Activated effector memory CD4-positive, alpha-beta T cell treated with Interleukin-2 at 50 U/mL for 16 hours (primary cell): ENCODE measurements at places on chromosomes 16 and 17.
A peak's percentile ranks its signal among the peaks of the same experiment; 100 is the strongest.

GRCh38 chr16:2016407-2016922 lies 3.1 kb upstream of the NPW start:
- no peak for DNase-seq

GRCh38 chr16:967546-968295 lies 3.1 kb downstream of the LMF1 start:
- DNase-seq, result no peak

DNA sequence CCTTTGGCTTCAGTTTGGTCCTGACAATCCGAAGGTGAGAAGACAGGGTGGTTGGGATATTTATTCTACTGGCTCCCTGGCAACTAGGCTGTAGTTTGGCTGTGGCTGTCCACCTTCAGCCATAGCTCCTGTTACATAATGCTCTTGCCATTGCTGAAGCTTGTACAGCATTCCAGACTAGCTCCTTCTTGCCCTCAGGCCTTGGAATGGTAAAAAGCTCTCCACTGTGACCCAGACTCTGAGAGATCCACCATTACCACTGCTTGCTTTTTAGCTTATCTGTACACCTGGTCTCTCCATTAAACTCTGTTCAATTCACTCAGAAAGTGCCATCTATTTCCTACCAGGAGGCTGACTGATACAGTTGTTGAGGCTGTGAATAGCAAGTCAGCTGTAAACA lies 231.8 kb upstream of the MON1B start:
- no peak for DNase-seq

DNA sequence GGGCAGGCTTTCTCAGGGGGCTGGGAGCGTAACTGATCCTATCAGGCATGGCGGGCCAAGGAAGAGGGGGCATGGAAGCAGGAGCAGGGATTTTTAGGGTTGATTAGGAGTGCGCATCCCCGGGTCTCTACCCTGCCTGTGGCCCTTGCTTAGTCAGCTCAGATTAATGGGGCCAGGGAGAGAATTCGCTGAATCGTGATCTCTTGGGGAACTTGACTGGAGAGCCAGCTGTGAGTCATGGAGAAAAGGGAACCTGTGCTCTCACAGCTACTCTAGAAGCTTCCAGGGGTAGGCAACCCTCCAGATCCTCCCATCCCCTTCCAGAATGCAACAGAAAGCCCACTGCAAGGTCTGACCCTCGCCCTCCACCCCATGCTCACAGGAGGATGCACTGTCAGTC lies 3.6 kb downstream of the FOXN1 start:
- no peak for DNase-seq

DNA sequence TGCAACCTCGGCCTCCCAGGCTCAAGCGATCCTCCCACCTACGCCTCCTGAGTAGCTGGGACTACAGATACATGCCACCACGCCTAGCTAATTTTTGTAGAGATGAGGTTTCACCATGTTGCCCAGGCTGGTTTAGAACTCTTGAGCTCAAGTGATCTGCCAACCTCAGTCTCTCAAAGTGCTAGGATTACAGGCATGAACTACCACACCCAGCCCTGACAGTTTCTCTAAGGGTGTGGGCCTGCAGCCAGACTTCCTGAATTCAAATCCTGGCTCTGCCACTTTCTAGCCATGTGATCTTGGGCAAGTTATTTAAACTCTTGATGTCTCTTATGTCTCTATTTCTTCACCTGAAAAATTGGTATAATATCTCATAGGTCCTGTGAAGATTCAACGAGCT lies 5.6 kb downstream of the CUEDC1 start:
- no peak for DNase-seq

DNA sequence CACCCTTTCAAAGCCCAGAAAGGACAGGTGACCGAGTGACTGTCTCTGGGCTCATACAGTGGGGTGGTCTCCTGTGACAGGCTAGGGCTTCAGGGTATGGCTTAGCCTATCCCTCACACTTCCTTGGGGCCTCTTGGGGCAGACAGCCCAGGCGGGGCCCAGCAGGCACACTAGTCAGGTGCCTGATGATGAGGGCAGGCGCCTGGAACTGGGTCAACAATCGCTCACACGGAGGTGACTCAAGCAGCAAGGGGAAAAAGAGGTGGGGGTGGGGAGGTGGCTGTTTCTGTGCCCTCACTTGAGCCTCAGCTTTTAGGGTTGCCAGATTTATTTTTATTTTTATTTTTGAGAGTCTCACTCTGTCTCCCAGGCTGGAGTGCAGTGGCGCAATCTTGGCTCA lies 6.4 kb upstream of the GRN start:
- no peak for DNase-seq

GRCh38 chr17:19718041-19718612 lies 1.7 kb upstream of the SLC47A2 start:
- DNase-seq, result no peak

DNA sequence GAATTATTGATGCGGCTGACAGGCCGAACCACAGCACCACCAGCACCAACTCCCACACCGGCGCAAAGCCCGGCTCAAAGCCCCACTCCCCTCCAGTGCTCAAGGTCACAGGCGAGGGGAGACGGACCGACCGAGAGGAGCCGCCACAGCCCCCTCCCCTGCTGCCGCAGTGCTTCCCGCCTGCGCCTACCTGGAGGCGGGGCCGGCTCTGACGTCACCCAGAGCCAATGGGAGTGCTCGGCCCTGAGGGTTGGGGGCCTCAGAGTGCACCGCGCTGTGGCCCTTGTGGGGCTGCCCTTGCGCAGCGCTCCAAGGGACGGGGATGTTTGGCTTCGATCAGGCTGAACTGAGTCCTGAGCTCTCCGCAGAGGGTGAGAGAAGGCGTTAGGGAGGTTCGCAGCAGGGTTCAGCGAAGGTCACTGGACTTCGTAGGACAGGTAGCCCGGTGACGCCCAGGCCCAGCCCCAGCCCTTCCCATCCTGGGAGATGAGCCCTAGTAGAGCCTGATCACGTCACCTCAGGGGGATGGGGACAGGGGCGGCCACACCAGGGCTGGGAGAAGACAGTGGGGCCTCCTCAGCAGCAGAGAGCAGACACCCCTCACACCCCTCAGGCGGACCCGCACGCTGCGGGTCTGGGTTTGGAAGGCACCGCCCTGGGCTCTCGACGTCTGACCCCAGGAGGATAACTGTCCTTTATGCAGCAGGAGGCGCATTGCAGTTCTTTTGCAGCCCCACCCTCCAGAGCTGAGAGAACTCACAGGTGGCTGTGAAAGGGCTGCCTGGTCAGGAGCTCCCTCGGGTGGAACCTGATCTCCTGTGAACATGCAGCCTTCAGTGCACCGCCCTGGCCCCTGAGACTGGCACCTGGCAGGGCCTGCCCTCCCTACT lies 1.5 kb downstream of the NDRG4 start:
- DNase-seq, result no peak

GRCh38 chr16:80899809-80900592 lies 95.6 kb upstream of the CDYL2 start:
- DNase-seq, result no peak

- no peak for DNase-seq
These were observed 201.1 kb upstream of the ASIC2 start for GRCh38 chr17:33494151-33494550.

- no peak for DNase-seq
These were observed 2.6 kb upstream of the TEDC2 start for GRCh38 chr16:2457267-2457666.

- DNase-seq, result no peak
These were observed 32.2 kb downstream of the SPOP start for GRCh38 chr17:49645654-49646053.

- no peak for DNase-seq
These were observed 119.1 kb downstream of the KCNJ12 start for GRCh38 chr17:21495281-21495680.

DNA sequence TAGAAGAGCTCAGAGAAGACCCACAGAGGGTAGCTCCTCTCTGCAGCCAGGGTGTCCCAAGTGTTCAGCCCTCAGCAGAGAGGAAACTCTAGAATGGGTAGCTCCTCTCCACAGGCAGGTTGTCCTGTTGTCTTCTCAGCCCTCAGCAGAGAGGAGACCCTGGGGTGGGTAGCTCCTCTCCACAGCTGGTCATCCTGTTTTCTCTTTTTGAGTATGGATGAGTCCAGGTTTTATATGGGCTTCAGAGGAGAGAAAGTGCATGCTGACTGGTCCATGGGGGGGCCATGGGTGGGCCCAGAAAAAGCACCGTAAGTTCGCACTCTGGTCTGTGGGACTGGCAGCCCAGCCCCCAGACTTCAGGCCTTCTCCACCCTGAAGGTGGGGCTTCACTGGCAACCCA lies 48.4 kb downstream of the ESRP2 start:
- DNase-seq, result no peak

DNA sequence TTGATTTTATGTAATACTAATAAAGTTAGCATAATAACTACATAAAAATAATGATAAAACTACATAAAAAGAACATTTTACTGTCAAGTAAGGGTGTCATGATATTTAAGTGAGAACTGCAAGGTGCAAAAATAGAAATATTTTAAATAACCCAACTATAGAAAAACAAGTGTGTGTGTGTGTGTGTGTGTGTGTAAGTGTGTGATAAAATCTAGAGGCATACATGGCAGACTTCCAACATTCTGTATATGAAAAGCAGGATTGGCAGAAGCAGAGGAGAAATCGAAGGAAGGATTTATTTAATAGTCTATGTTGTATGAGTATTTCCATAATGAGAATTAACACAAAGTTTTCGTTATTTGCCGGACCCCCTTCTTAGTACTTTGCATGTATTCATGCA lies 334.1 kb downstream of the KCNJ2 start:
- no peak for DNase-seq

DNA sequence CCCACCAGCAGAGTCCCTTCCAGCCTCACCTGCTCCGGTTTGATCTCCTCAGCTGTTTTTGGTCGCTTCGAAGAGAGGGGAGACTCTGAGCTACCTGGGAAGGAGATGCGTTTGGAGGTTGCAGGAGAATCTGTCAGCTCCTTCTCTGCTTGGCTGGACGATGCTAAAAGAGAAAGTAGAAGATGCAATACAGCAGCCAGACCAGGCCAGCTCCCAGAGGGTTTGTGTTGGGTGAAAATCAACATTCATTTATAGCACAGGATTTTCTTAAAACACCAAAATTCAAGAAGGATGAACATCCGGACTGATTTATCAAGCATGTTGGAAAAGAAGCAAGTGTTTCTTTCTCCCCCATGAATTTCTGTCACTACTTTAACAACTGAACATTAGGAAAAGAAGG lies 236.1 kb downstream of the ZFHX3 start:
- DNase-seq, result no peak

DNA sequence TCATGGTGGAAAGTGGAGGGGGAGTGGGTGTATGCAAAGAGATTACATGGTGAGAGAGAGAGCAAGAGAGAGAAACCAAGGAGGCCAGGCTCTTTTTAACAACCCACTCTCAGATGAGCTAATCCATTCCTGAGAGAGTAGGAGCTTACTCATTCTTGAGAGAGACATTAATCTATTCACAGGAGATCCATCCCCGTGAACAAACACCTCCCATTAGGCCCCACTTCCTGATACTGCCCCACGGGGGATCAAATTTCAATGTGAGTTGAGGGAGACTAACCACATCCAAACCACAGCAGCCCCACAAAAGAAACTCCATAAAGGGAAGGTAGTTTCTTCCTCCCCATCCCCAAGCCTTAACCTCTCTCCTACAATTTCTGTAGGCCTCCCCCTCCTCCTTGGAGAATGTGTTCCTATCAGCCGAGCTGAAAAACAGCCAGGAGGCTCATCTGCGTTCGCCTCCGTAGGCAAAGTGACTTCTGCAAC lies 450.0 kb downstream of the NPIPA7 start:
- DNase-seq, result no peak

DNA sequence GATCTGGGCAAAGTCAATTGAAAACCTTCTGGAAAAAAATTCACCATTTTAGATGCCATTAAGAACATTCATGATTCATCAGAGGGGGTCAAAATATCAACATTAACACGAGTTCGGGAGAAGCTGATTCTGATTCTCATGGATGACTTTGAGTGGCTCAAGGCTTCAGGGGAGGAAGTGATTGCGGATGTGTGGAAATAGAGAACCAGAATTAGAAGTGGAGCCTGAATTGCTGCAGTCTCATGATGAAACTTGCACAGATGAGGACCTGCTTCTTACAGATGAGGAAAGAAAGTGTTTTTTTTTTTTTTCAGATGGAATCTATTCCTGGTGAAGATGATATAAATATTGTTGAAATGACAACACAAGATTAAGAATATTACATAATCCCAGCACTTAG lies 12.9 kb downstream of the ITGAX start:
- DNase-seq, result no peak

GRCh38 chr17:76239538-76240274 lies 587 bp downstream of the RNF157 start:
- no peak for DNase-seq

- no peak for DNase-seq
These were observed 44.9 kb downstream of the SMURF2 start for GRCh38 chr17:64617125-64617780.

- DNase-seq, result no peak
These were observed 50.0 kb downstream of the RMI2 start for GRCh38 chr16:11395008-11395948.

GRCh38 chr16:83956336-83957289 lies 3.6 kb downstream of the OSGIN1 start:
- DNase-seq, result peak; percentile 46

- peak; percentile 48 for DNase-seq
These were observed 4.0 kb upstream of the ABCC3 start for GRCh38 chr17:50630524-50631194.

- DNase-seq, result no peak
These were observed 92.3 kb upstream of the TMEM97 start for GRCh38 chr17:28226563-28227315.

DNA sequence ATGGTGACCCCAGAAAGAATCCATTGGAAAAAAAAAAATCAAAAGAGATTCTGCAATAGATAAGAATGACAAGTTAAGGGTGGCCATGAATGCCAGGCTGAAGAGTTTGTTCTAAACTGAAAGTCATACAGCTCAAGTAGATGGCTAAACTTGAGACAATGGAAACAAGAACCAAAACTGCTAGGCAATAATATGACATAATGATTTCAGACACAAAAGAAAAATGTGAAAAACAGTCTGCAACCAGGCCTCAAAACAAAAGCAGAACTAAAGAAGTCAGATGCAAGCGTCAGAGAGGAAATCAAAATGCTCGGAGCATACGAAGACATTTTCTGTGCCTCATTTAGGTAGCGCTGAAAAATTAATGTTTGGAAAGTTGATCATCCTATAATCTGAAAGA lies 54.4 kb upstream of the YPEL2 start:
- DNase-seq, result no peak

GRCh38 chr17:10151667-10152496 lies 46.5 kb downstream of the GAS7 start:
- no peak for DNase-seq

DNA sequence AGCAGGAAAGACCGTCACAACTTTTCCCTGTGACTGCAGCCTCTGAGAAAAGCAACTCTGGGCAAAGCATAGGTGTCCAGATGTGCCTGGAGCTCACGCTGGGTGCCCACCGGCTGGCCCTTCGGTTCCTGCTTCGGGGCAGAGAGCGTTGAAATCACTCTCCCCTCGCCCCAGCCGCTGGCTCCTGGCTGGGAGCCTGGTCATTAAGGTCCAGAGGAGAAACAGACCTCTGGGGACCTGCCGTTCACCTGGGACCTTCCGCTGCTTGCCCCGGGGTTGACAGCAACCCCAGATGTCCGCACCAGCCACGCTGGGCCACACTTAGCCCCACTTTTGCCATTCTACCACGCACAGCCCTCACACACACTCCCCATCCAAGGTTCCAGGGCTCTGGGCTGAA lies 13.1 kb downstream of the MRM3 start:
- DNase-seq, result no peak
